ENCODE measurements at places on chromosomes 7 and 10.

DNA sequence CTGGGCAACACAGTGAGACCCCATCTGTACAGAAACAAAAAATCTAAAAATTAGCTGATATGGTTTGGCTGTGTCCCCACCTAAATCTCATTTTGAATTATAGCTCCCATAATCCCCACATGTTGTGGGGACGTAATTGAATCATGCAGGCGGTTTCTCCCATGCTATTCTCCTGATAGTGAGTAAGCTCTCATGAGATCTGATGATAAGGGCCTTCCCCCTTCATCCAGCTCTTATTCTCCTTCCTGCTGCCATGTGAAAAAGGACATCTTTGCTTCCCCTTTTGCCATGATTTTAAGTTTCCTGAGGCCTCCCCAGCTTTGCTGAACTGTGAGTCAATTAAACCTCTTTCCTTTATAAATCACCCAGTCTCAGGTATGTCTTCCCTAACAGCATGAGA lies 136.5 kb downstream of the SFMBT2 start:
- peaks cover 32% of the 10 kb centered on the region for H3K4me1 ChIP-seq
- peaks cover 4% of the 10 kb centered on the region for H3K36me3 ChIP-seq
- no peak overlapping the region for H3K27ac ChIP-seq
- H3K4me3 ChIP-seq, result no peak overlapping the region
- DNase-seq, result no peak

DNA sequence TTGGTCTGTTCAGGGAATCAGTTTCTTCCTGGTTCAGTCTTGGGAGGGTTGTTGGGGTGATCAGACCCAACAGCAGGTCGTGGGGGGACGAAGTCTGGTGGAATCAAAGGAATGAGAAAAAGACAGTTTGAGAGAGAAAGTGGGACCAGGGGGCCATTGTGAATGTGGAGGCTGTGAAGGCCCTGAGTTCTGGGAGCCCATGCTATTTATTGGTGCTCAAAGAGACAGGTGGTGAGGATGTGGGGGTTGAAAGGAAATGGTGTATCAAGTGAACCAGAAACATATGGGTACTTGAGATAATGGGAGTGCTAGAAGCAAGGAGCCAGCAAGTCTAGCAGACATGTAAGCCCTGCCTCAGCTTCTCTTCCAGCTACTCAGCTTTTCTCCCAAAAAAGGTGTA lies 84.1 kb downstream of the CCSER2 start:
- no peaks in the 10 kb centered on the region for H3K27me3 ChIP-seq
- no peak overlapping the region for H3K4me3 ChIP-seq
- DNase-seq, result no peak
- H3K4me1 ChIP-seq, result peaks cover 12% of the 10 kb centered on the region

GRCh38 chr7:22579961-22580360 lies 80.0 kb upstream of the STEAP1B start:
- no peaks in the 10 kb centered on the region for H3K4me1 ChIP-seq
- no peak overlapping the region for H3K27ac ChIP-seq
- no peaks in the 10 kb centered on the region for H3K36me3 ChIP-seq

DNA sequence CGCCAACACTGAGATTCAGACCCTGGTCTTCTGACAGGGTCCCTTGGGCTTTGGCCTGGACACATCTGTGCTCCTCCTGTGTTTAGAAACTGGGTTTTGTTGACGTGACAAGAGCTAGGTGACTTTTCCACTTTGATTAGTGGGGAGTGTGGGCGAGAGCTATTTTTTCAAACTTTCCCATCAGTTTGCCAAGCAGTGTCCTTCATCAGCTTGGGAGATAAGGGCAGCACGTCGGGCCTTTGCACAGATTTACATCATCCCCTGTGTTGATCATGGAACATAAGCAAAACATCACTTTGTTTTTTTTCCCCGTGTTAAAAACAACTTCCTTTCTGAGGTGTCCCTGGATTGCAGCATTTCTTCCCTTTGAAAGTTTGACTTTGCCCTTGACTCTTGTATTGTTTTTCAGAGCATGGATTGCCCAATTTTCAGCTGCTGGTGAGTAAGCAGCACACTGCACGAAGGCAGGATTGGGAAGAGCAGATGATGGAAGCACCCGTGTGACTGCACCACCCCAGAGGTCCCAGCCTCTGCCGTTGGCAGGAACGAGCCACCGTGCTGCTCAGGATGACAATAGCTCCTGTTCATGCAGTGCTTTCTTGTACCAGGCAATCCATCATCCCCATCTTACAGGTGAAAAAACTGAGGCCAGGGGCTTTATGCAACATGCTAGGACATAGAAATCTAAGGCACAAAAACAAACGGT lies 6.4 kb upstream of the IGFBP1 start:
- H3K36me3 ChIP-seq, result peaks cover 4% of the 10 kb centered on the region
- H3K27me3 ChIP-seq, result peaks cover 43% of the 10 kb centered on the region
- no peak overlapping the region for H3K27ac ChIP-seq
- no peak for DNase-seq
- peaks cover 2% of the 10 kb centered on the region for H3K4me1 ChIP-seq

DNA sequence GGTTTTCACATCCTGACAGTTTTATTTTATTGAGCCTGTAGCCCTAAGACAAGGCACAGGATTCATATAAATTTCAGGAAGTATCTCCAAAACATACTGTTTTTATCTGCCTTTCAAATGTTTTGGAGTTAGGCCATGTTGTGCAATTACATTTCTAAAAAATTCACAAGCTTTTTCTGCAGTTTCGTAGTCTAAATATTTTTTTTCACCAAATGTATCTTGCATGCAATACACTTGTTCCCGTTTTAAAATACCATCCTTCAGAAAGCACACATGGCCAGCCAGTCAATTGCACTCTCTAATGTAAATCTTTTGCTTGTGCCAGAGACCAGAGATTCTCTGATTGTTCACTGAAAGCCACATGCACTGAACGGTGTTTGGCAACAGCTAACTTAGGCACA lies 161.5 kb upstream of the PRKCQ start:
- H3K4me1 ChIP-seq, result no peaks in the 10 kb centered on the region
- H3K36me3 ChIP-seq, result no peaks in the 10 kb centered on the region
- H3K27ac ChIP-seq, result no peak overlapping the region
- H3K27me3 ChIP-seq, result peaks cover 66% of the 10 kb centered on the region
- no peak for DNase-seq

DNA sequence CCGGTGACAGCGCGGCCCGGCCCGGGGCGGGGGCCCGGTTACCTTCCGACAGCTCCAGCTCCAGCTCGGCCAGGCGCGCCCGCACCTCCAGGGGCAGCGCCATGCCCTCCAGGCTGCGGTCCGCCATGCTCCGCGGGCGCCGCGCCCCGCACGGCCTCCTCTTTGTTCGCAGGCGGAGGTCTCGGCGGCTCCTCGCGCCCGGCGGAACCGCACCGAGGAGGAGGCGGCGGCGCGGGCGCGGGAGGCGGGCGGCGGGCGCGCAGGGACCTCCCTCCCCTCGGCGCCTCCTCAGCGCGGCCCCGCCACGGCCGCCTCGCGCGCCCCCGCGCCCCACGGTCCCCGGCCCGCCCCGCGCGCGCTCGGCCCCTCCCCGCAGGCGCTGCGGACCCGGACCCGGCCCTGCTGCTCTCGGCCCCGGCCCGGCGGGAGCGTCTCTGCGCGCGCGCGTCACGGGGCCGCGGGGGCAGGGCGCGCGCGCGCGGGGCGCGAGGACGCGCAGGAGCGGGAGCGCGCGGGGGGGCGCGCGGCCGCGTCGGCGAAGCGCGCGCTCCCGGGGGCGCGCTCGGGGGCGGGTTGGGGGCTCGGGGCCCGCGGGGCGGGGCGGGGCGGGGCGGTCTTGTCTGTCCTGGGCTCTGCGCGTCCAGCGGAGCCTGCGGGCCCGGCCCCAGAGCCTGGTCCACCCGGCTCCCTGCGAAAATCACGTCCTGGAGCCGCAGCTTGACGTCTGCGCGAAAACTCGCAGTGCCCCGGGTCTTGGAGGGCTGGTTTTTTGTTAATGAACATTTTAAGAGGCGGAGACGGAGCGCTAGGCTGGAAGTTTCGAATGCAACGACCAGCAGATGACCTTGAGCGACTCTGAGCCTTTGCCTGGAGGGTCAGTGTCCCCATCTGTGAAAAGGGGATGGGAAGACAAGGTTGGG lies at the start of gene DIP2C:
TSS of gene DIP2C (minus strand) at position 217 of the 920 bp plus-strand sequence. CDS start at position 127, 90 bp downstream.
- H3K27ac ChIP-seq, result no peak within 1 kb of the TSS
- no peak for DNase-seq
- H3K27me3 ChIP-seq, result peaks cover 55% of the 10 kb centered on the region
- H3K4me1 ChIP-seq, result peaks cover 10% of the 10 kb centered on the region

GRCh38 chr7:22776964-22777363 lies 45.7 kb downstream of the TOMM7 start:
- no peak overlapping the region for H3K27ac ChIP-seq
- peaks cover 14% of the 10 kb centered on the region for H3K27me3 ChIP-seq
- DNase-seq, result no peak
- no peaks in the 10 kb centered on the region for H3K4me1 ChIP-seq
- no peaks in the 10 kb centered on the region for H3K36me3 ChIP-seq
- H3K4me3 ChIP-seq, result no peak overlapping the region
